NCI-H345 (cell line): ENCODE measurements at places on chromosomes 13 and 19.

DNA sequence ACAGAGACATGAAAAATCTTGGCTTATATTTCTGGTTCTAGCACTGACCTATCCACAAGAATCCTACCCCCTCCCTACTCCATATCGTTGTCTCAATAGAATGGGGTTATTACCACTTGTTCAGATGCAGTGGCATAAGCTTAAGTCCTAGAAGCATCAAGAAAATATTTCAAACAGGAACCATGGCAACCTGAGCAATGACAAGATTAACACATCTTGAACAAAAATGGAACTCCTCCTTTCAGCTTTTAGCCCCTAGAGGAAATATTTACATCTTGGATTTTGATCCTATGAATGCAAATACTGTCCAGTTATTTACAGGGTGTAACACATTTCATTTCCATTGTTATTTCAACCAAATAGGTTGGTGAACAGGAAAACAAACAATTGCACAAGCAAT, 46.1 kb upstream of the TSC22D1 start:
- DNase-seq = no peak

- DNase-seq = no peak
Observed at GRCh38 chr19:54324071-54324470, 11.1 kb upstream of the LILRA5 start.

DNA sequence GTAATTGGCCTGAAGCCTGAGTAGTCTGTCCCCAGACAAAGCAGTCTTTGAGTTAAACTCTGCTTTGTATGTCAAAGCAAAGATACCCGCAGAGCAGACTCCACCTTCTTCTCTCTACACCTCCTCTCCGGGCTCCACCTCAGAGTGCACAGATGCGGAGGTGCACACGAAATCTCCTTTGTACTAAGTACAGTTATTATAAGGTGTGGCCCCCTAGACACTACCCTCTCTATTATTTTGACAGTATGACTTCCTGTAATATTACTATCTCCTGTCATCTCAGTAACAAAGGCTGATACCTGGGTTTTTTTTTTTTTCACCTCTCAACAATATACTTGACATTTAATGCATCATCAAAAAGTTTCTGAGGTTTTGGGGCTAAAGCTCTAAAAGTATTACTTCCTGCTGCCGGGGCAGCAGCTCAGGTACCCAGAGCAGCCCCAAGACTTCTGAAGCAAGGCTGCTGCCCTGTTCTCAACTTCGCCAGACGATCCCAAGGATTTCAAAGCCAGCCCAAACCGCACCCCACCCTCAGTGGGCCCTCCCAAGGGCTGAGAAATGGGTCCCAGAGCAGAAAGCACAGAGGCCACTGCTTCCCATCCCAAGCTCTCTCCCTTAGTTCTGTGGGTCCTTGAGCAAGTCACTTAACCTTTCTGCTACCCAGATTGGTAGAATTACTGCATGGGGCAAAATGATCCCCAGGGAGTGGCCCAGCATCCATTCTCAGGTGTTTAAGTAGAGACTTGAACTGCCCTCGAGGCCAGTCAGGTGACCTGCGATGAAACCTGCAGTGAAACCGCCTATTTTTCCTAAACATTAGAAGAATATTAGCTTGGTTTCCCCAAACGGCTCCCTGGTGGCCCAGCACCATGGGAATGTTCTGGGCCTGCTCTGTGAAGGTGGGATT, 180.6 kb downstream of the FOXO1 start:
- DNase-seq = no peak

DNA sequence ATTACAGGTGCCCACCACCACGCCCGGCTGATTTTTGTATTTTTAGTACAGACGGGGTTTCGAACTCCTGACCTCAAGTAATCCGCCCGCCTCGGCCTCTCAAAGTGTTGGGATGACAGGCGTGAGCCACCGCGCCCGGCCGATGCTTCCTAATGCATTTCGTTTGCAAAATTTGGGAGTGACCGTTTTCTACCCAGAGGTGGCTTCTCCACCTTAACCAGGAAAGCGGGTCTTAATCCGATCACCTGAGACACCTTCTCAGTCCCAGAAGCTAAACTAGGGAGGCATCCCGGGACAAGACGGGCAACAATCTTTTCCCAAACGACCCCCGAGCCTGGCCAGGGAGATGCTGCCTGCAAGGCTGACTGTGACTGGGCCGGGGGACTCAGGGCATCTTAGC, 14.8 kb upstream of the MATK start:
- no peak for DNase-seq

DNA sequence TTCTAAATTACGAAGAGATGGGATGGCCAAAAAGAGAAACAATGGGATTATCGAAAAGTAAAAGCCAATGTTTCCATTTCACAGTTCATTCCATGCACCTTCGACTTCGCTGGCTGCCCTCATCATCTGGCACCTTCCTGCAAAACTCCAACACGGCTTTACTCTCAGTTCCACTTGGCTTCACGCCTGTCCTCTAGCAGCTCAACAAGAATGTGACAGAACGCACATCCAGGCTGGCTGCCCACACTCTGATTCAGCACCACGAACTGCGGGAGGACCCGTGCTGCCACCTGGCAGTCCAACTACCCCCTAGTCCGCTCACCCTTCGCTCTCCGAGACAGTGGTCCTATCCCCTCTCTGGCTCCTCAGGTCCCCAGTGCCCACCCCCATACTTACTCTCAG, 11.7 kb downstream of the ATP7B start:
- DNase-seq = no peak

DNA sequence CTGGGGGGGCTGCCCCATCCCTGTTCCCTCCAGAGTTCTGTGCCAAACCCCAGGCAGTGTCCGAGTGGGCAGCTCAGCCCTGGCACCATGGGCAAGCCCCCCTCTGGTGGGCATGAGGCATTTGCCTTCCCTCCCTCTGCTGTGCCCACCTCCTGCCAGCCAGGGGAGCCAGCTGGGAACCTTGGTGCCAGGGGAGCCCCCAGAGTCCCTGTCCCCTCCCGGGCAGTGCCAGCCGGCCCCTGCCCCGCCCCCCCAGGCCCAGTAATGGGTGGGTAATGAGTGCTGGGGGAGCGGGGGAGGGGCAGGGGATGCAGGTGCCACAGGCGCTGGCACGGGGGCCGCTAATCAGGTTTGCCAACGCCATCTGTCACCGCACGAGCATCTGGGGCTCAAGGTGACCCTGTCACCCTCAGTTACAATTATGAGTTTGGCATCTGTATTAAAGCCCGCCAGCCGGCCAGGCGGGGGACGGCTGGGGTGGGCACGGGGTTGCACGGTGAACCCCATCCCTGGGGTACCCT, 5.9 kb downstream of the DAND5 start:
- DNase-seq = no peak

DNA sequence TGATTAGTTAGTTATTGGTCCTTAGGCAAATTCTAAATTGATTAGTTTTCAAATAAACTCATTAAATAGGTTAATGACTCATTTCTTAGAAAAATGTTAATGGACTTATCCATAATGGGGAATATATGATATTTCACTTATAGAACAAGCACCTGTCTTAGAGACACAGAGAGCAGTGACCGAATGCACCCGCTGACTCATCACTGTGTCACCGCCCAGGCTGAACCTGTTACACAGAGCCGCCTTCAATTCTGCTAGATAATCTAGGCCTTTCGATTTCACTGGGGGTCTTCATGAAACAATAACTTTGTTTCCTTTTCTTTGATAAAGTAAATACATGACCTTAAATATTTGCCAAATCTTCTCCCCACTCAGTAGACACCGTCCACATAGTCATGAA, 13.1 kb downstream of the IRS2 start:
- DNase-seq = no peak

DNA sequence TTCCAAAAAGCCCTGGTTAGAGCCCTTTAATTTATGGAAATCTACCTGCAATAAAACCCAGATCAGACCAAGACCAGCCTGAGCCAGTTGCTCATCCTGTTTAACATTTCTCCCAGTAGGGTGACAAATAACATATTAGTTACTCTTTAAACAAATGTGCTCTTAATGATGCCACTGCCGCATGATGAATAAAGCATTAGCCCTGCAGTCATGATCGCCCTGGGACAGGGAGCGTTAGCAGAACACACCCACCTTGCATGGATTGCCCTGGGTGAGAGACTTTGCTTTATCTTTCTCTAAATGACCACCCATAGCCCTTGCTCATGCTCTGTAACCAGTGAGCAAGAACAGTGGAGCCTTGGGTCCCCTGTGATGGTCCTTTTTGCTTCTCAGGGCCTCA, 362.4 kb downstream of the ENOX1 start:
- no peak for DNase-seq
